ENCODE measurements at places on chromosomes 3 and 15.

GRCh38 chr15:38130205-38130567 is 122.5 kb upstream of the SPRED1 start:
- no peak for DNase-seq

GRCh38 chr3:123084738-123085237 is 18.0 kb downstream of the PDIA5 start:
- DNase-seq: no peak

GRCh38 chr3:118412503-118412902 is 622.1 kb downstream of the IGSF11 start:
- DNase-seq: no peak

- no peak for DNase-seq
Observed at GRCh38 chr15:70528270-70528706, 235.1 kb downstream of the UACA start.

GRCh38 chr3:112974178-112974517 is 755 bp downstream of the CD200R1 start:
- DNase-seq: no peak

DNA sequence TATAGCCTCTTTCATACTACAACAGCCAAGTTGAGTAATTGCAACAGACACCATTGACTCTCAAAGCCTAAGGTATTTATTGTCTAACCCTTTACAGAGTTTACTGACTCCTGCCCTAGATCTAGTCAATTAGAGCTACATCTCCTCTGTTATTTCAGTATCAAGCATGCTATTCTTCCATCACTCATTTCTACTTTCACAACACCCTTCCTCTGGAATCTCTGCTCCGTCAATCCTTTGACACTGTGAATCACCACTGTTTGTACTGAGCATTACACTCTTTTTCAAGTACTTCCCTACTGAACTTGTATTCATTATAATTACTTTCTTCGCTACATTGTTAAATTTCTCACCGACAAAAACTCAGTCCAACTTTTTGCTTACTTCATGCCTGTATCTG is 121.8 kb downstream of the ZNF609 start:
- no peak for DNase-seq

DNA sequence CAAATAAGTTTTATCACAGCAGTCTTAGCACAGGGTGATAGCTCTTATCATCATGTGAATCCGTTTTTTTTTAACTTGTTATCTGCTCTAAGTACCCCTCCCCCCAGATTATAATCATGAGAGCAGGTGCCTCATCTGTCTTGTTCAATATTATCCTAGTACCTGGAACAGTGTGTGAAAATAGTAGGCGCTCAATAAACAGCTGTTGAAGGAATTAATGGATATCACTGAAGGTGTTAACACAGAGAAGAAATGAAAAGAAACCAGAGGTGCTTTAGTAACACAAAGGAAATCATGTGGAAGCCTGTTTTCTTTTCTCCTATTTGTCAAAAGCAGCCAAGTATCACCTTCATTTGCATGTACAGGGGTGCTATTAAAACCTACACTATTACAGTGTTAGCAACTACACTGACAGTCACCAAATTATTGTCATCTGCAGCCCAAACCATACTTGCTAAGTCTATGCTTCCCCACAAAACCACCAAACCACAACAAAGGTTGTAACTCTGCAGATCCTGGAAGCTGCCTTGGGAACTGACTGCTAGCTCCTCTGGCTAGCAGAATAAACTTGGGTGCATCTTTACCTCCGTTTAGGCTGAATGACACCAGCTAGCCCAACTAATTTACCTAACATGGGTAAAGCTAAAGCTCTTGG is 2.9 kb downstream of the XPC start:
- no peak for DNase-seq

DNA sequence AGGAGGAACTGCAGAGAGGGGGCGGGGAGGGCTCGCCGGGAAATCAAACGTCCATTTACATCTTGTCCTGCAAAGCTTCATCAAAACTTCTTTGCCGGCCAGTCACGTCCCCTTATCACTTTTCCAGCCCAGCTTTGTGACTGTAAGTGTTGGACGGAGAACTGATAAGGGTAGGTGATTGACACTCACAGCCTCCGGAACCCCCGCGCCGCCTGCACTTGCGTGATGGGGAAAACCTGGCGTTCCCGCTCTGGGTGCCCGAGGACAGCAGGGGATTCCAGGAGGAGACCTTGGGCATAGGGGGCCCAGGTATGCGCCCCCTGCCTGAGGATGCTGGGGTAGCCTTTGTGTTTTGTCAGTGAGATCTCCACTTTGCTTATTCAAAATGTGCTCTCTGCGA is 72.8 kb upstream of the ANKRD34C start:
- no peak for DNase-seq

DNA sequence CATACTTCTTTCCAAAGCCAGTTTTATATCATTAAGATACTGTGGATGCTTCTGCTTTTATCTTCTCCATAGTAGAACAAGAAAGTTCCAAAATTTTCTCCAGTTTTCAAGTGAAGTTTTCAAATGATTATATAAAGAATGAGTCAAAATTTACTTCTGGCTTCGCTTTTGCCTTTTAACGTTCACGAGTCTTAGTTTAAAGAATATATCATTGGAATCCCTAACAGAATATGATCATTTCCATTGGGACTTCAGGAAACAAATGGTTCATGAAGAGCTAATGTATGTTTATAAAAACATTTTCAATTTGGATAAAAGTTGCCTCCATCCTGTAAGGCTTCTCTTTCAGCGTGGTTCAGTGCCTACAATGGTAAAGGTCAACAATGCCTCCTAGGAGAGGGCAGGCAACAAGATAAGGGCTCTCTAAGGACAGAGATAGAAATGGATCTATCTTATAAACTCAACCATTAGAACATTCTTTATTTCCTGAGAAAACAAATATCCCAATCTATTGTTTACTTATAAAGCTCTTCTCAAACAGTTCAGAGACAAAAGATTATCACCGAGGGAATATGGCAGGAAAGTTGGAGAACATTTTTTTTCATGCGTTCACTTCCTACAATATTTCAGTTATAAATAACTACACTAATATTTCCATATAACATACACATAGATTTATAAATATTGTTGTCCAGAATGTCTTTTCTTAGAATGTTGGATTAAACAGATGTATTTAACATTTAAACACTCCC is 60.5 kb downstream of the FBN1 start:
- DNase-seq: no peak

- DNase-seq: no peak
Observed at GRCh38 chr15:75357976-75358673, 10.3 kb downstream of the MAN2C1 start.

DNA sequence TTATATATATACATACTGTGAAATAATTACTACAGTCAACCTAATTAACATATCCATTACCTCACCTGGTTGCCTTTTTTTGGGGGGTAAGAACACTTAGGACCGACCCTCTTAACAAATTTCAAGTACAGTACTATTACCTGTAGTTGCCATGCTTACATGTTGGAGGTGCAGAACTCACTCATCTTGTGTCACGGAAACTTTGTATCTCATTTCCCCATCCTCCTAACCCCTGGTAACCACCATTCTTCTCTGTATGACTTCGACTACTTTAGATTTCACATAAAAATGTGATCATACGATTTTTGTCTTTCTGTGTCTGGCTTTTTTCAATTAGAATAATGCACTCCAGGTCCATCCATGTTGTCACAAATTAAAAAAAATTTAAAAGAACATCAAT is 55.5 kb upstream of the MELTF start:
- DNase-seq: no peak

DNA sequence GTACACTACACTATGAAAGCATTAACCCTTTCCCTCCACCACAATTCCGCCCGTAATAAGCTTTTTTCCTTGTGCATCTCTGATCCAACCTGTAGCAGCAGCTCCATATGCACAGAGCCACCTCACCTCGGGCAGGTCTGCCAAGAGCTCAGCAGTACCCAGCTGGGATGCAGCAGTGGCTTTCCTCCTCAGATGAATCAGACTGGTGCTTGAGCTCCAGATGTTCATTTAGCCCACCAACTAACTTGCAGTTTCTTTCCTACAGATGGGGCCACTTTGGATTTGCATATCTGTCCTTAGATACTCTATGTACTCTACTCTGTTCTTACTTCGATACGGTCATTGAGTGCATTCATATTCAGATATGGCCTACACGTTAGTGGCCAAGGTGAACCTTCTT is 14.8 kb upstream of the FSIP1 start:
- no peak for DNase-seq

GRCh38 chr3:50519471-50520089 is 16.1 kb upstream of the CACNA2D2 start:
- DNase-seq: peak; percentile 2

- no peak for DNase-seq
Observed at GRCh38 chr3:189309400-189309975, 137.7 kb downstream of the TPRG1 start.

GRCh38 chr15:101667881-101668280 is 15.7 kb upstream of the TM2D3 start:
- no peak for DNase-seq

GRCh38 chr3:11300970-11301369 is 28.8 kb downstream of the ATG7 start:
- no peak for DNase-seq

- DNase-seq: no peak
Observed at GRCh38 chr3:12744326-12744725, 14.7 kb downstream of the TMEM40 start.

- DNase-seq: no peak
Observed at GRCh38 chr15:75307778-75308390, 25.2 kb downstream of the GOLGA6D start.

Data from NCI-H446 (cell line).